ENCODE measurements at places on chromosomes 16 and 17.

DNA sequence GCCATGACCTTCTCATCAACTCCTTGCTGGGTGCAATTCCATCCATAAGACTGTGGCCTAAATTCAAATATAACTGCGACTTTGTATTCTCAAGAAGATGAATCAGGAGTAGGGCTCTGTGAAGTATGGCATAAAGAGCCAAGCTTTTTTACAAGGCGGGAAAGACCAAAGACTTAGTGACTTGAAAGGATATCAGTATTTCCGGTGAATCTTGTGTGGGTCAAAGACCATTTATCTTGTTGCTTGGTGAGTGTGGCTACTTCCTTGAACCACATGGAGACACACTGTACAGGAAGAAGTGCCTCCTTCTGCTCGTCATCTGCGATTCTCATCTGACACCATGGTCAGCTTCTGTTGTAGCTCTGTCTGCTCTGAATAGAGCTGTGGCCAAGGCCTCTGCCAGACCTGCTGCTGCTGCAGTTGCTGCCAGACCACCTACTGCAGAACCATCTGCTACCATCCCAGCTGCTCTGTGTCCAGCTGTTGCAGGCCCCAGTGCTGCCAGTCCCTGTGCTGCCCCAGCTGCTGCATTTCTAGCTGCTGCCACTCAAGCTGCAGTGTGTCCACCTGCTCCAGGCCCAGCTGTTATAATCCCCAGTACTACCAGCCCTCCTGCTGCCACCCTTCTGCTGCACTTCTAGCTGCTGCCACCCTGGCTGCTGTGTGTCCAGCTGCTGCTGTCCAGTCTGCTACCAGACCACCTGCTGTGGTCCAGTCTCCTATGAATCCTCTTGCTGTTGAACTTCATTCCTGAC is 6.1 kb upstream of the KRTAP2-4 start:
- no peak for DNase-seq

GRCh38 chr16:8620535-8620934 is 963 bp upstream of the METTL22 start:
- no peak for DNase-seq

DNA sequence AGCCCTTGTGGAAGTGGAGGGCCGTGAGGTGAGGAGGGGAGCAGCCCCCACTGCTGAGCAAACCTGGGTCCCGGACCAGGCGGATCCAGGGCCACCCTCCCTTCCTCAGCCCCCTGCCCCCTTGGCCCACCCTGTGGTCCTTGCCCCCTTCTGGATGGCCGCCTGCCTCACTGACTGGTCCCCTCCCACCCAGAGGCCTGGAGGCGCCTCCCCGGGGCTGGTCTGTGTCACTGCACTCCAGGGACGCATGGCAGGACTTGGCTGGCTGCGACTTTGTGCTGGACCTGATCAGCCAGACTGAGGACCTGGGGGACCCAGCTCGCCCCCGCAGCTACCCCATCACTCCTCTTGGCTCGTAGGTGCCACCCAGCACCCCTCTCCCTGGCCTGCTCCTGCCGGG is 19.2 kb upstream of the SMIM5 start:
- DNase-seq: no peak

DNA sequence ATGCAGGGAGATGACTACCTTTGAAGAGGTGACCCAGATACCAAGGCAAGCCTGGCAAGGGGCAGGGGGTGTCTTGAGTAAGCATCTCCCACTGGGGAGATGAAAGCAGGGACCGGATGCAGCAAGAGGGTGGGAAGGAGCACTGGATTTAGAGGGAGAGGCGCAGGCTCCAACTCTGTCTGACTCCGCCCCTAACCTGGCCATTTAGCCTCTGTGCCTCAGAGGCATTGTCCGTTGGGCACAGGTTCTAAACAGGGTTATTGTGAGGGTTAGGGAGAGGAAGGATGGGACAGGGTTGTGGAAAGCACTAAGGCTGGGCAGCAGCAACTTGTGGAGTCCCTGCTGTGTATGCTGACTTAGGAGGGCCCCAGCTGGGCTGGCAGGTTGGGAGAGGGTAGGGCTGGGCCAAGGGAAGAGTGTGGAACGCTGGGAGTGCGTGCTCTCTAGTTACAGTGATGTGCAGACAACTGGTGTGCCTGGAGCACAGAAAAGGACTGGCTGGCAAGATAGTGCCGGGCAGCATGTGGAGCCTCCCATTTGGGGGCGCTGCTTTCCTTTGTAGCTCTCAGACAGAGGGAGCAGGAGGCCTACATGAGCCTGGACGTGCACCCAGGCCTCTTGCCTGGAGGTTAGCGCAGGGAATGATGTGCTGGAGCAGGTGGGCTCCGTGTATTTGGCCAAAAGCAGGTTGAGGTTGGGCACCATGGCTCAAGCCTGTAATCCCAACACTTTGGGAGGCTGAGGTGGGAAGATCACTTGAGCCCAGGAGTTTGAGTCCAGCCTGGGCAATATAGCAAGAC is 26.2 kb downstream of the TBX2 start:
- no peak for DNase-seq

GRCh38 chr16:50210266-50211038 is 55.9 kb upstream of the ADCY7 start:
- DNase-seq: peak; percentile 88

DNA sequence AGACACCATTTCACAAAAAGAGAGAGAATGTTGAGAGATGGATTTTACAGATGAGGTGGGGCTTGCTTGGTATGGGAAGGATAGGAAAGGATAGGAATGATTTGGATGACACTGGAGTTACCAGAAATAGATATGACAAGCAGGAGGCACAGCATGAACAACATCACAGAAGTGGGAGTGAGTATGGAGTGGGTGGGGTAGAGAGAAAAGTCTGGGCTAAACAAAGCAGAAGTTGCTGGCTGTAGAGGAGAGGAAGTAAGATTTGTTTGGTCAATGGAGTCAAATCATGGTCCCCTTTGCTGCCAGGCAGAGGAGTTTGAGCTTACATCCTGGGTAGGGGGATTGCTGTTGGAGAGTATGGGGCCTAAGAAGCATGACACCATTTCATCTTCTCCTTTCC is 101.7 kb downstream of the VAT1L start:
- no peak for DNase-seq

GRCh38 chr17:2179615-2180295 is 123.8 kb downstream of the SMG6 start:
- DNase-seq: no peak

- DNase-seq: no peak
These were observed 357.3 kb upstream of the XYLT1 start for GRCh38 chr16:17828012-17828411.

- DNase-seq: no peak
These were observed 11.7 kb upstream of the HS3ST3B1 start for GRCh38 chr17:14289162-14289561.

DNA sequence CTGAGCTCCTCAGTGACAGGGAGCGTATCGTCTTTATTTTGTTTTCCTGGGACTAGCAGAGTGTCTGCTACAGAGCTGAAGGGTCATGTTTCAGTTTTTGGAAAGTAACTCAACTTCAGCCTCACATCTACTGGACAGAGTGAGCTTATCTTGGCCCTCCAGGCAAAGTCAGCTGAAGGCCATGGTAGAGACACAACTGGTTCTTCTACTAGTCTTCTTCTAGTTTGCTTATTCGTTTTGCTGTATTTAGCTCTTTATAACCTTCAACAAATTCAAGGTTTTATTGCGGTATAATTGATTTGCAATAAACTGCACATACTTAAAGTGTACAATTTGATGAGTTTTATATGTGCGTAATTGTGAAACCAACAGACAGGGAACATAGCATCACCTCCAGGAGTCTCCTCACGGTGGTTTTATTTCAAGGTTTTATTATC is 6.1 kb upstream of the PRKCA start:
- no peak for DNase-seq

GRCh38 chr17:80639658-80640057 is 95.0 kb downstream of the RPTOR start:
- DNase-seq: no peak

GRCh38 chr17:67980456-67980855 is 15.8 kb downstream of the C17orf58 start:
- DNase-seq: no peak

- no peak for DNase-seq
These were observed 7.7 kb upstream of the RARA start for GRCh38 chr17:40301315-40301714.

DNA sequence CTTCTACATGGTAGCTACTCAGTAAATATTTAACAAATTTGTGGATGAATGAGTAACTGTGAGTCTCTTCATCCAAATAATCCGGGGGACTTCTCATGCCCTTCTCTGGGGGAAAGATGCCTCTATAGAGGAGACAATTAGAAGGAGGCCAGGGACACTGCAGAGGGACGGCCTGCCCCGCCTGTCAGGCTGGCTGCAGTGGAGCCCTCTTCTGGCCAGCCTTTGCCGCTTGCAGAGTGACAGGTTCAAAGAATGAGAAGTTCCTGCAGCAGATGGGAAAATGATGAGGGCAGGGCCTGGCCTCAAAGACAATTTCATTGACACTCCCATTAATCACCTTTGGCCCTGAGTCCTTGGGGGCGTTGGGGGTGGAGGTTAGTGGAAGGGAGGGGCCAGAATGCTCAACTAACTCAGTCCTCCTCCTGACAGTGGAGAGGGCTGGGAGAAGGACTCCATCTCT is 339.0 kb downstream of the MAF start:
- DNase-seq: no peak

DNA sequence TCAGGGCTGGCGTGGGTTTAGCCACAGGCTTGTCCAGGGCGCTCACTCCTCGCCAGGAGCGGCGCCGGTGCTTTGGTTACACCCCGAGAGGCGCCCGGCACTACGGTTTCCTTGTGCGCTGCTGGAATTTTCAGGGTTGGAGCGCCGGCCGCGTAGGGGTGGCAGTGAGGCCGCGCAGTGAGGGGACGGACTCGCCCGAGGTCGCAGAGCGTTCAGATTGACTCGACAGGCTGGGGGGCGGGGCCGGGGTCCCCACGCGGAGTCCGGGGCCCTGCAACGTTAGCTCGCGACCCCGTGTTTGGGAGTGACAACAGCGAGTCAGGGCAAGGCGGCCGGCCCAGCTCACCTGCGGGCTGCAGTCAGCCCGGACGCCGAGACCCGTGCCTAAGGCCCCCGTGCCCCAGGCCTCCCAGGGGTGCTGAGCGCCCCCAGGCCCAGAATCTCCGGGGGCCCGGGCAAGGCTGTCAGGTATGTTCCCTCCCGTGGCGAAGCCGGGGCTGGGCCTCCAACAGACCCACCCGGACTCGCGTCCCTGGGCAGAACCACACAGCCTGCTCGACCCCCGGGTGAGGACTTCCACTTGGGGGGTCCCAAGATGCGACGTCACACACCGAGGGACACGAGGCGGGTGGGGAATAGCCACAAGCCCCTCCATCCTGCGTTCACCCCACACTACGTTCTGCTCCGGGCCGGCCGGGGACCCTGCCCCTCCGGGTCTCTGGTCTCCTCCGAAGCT is 1.3 kb upstream of the ACTG1 start:
- DNase-seq: peak; percentile 45

DNA sequence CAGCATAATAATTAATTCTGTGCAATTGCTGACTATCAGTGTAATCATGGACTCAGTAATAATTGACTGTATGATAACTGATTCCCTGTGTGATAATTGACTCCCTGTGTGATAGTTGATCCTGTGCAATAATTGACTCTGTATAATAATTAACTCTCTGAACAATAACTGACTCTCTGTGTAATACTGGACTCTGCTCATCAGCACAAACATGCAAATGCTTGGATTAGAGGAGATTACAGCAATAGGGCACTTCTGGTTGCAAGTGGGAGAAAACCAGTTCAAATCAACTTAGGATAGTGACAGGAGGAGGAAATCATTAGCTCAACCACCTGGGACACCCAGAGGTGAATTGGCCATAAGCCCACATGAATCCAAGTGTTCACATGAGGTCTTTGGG is 582.1 kb downstream of the RBFOX1 start:
- no peak for DNase-seq

GRCh38 chr17:18328643-18329204 is 13.6 kb downstream of the SMCR8 start:
- DNase-seq: no peak

- no peak for DNase-seq
These were observed 63.3 kb downstream of the NOG start for GRCh38 chr17:56656701-56657327.

DNA sequence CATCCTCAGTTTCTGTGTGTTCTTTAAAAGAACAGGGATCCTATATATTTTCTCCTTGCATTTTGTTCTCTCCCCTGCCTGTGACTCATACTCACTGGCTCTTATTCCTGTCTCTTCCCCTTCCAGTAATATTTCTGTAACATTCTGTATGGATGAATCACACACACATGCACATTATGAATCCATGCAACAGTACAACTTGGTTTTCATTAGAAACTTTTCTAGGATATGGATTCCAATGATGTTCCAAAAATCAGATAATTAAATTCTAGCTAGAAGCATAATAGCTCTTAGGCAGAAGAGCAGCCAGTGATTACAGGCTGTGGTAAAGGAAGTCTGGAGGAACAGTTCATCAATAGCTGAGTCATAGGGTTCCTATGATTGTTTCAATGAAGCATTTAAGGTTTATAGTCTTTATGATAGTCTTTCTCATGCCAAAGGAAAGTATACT is 119.6 kb upstream of the PMFBP1 start:
- peak; percentile 95 for DNase-seq

DNA sequence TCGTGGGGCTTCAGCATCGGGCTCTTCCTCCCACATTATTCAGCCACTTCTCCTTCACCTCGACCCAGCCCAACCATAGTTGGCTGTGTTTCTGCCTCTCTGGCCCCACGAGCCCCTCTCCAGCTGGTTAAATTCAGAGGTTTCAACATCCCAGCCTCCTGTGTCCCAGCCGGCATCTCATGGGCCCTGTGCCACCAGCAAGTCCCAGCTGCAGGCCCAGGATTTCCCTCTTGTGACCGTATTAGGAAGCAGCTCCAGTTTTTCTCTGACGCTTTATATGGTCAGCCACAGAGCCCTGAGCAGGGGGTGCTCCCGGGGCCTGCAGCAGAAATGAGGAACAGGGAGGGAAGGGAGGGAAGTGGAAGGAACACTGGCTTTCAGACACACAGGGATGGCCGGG is 27.4 kb downstream of the MYH11 start:
- DNase-seq: no peak

DNA sequence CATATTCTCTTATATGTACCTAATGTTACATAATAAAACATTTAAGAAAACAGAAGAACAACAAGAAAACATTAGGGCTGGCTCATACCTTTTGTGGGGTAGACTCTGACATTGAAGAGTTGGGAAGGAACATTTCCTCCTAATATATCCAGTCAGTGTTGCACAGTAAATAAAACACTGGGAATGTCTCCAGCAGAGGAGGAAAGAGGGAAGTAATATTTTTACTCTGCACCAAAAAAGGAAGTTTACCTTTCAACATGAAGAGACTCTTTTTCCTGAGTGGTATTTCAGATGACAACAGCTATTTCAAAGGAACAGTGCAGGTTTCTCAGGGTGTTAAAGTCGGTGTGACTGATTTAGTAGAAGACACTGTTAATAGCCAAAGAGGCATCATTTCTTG is 31.9 kb downstream of the EPN2 start:
- no peak for DNase-seq

GRCh38 chr17:20040216-20040615 is 31.1 kb downstream of the SPECC1 start:
- no peak for DNase-seq

Measured in foreskin melanocyte (primary cell).